Fibroblast of skin of scalp (primary cell): ENCODE measurements at places on chromosomes 5 and 9.
A peak's percentile ranks its signal among the peaks of the same experiment; 100 is the strongest.

- peak; percentile 59 for DNase-seq
Observed at GRCh38 chr5:177478711-177479646, 5.5 kb upstream of the DBN1 start.

DNA sequence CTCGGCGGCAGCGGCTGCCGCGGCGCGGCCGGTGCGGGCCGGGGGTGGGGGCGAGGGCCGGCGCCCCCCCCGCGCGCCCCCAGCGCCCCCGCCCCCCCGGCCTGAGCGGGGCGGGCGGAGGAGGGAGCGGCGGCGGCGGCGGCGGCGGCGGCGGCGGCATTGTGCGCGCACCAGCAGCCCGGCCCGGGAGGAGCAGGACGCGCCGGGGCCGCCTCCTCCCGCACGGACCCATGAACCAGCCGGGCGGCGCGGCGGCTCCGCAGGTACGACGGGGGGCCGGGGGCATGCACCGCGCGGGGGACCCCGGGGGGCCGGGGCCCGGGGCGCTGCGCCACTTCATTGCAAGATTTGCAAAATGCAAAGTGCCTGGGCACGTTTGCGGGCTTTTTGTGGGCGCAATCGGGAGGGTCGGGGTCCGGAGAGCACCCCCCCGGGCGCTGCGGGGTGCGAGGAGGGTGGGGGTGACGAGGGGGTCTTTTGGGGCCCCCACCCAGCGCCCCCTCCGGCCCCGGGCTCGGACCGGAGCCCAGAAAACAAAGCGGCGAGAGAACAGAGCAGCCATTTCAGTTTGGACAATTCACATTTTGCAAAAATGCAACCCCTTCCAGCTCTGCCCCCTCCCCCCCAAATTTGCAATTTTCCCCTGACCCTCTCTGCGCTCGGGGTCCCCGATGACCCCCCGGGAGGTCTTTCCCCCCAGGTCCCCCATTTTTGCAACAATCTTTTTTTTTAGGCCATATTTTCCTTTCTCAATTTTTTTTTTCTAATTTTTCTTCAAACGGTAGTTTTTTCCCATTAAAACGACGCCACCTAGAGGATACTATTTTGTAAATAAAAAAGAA lies at the start of gene ZNF618:
TSS of gene ZNF618 (plus strand) at position 159 of the 842 bp plus-strand sequence. CDS start at position 231, 72 bp downstream.
- DNase-seq = peak; percentile 52

GRCh38 chr9:113302792-113303418 lies at the start of gene RNF183:
RNF183 (minus strand) TSS chr9:113303376; CDS start chr9:113298184, 5,192 bp downstream.
- no peak for DNase-seq

GRCh38 chr9:2169035-2169434 lies 153.9 kb downstream of the SMARCA2 start:
- no peak for DNase-seq

GRCh38 chr5:123455095-123455494 lies 31.9 kb upstream of the CEP120 start:
- no peak for DNase-seq

- peak; percentile 65 for DNase-seq
Observed at GRCh38 chr5:107431998-107432397, 238.7 kb downstream of the EFNA5 start.

- DNase-seq = peak; percentile 88
Observed at GRCh38 chr5:126490167-126490940, 67.1 kb downstream of the GRAMD2B start.

DNA sequence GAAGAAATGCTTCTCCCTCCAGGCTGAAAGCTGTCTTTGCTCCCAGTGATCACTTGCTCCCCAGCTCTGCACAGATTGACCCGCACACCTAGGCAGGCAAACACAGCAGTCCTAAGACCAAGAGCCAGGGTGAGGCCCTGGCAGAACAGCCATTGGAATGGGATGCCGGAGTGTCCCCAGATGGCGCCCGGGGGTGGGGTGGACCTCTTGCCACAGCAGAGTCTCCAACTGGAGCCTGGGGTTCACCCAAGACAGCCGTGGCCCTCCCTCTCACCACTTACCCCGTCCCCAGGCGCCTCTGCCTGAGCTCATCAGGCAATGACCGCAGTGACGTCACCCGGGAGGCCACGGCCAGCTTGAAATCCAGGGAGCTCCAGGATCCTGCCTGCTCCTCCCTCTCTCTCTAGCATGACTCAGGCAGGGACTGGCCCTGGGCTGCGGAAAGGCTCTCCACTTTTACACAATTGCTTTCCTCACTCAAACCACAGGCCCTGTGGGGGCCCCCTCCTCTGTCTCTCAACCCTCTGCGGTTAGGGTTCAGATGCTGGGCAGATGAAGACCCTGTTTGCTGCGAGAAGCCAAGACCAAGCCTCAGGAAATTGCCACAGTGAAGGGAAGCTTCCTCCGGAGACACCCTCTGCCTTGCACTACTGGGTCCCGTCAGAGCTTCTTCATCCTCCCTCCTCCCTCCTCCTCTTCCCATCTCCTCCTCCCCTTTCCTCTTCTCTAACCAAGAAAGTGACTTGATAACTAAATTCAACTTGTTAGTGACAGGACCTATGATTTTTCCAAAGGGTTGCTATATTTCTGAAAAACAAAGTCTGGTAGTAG lies 24.3 kb upstream of the PTGES start:
- DNase-seq = peak; percentile 100

DNA sequence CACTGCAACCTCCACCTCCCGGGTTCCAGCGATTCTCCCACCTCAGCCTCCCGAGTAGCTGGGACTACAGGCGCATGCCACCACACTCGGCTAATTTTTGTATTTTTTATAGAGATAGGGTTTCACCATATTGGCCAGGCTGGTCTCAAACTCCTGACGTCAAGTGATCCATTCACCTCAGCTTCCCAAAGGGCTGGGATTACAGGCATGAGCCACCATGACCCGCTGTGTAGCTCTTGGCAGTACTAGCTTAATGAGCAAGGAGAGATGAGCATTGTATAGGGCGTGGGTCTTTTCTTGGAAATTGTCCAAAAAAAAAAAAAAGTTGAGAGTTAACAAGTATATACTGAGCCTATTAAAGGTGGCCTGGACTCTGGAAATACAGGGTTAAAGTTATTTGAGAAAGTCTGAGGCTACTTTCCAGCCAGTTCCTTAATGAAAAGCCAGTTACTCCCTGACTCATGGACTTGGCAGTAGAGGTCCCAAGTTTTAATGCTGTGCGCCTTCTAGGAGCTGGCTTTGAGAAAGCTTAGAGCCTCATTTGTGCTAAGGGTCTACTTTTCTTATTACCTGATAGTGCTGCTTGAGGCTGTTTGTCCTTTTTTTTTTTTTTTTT lies 4.2 kb upstream of the FGF18 start:
- no peak for DNase-seq

DNA sequence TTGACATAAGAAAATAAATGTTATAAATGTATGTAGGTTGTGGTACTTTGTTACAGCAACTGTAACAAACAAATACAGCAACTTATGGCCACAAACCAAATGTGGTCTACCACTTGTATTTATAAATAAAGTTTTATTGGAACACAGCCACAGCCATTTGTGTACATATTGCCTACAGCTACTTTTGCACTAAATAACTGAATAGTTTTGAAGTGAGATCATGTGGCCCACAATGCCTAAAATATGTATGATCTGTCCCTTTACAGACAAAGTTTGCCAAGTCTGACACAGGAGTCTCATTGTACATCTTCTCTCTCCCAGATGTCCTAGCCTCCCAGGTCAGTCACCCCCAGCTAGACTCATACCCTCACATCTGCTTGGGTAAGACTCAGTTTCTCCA lies 283.6 kb upstream of the PRDM9 start:
- no peak for DNase-seq

- DNase-seq = peak; percentile 95
Observed at GRCh38 chr9:94867842-94868312, 141.4 kb downstream of the AOPEP start.

DNA sequence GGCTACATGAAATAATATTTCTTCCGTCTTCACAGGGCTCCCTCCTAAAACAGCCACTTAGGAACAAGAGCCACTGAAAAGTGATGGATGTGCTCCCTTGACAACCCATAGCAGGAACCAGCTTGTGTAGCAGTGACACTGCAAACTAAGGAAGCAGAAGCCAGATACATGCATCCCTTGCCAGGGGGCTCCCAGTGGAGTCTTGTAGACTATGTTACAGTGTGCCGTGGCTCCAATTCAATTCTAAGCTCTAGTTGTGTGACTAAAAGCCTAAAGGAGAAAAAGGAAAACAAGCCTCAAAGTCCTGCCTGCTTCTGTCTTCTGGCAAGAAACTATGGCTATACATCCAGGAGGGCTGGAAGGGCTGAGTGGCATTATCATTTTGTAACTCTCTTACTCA lies 12.2 kb upstream of the TAF1L start:
- DNase-seq = no peak

GRCh38 chr5:116032094-116032517 lies at the start of gene ARL14EPL:
ARL14EPL (plus strand) TSS chr5:116032472; CDS start chr5:116051466, 18,994 bp downstream.
- peak; percentile 66 for DNase-seq

DNA sequence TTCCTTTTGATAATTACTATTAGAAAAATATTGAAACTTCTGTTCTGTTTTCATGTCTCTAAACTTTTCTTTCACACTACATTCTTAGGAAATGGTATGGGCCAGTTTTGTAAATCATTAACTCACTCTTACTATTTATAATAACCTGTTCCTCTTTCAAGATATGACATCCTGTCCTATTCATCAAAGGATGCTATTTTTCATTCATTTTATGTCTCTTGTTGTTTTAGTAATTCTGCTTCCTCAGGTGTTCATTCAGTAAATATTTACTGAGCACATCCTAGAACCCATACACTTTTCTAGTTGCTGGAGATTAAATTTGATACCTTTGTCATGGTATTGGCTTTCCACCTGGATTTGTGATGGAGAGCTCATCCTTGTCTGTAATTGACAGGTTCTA lies 58.0 kb downstream of the GDA start:
- DNase-seq = no peak

- peak; percentile 98 for DNase-seq
Observed at GRCh38 chr5:168712280-168712924, 133.2 kb upstream of the PANK3 start.

DNA sequence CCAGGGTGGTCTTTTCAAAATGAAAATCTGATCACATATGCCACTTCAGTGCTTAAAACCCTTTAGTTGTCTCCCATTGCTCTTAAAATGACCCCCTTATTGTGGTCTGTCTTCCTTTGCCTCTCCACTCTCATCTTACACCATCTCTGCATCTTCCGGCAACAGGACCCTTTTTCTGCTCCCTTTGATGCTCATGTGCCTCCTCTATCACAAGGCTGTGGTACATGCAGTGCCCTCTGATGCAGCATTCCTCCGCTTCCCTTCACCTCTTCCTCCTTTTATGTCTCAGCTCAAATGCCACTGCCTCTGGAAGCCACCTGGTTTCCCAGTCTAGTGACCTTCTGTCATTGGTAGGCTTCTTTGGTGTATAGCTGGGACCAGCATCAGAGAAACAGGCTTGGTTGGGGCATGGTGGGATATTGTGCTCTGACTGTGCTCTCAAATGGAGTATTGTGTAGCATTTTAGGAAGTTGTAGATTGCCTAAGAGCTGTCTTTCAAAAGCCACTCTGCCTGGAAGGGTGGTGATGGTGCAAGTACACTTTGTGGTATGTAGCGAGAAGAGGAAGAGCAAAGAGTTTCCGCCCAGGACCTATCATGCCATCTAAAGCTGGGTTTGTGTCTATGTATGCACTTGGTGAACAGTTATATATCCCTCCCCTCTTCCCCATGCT lies 28.1 kb downstream of the ARHGAP26 start:
- DNase-seq = no peak

GRCh38 chr9:121563881-121564460 lies 64.3 kb upstream of the GGTA1 start:
- no peak for DNase-seq

GRCh38 chr9:115305543-115305942 lies 187.6 kb upstream of the TNC start:
- no peak for DNase-seq

- DNase-seq = no peak
Observed at GRCh38 chr5:133930813-133931090, 37.7 kb downstream of the C5orf15 start.

DNA sequence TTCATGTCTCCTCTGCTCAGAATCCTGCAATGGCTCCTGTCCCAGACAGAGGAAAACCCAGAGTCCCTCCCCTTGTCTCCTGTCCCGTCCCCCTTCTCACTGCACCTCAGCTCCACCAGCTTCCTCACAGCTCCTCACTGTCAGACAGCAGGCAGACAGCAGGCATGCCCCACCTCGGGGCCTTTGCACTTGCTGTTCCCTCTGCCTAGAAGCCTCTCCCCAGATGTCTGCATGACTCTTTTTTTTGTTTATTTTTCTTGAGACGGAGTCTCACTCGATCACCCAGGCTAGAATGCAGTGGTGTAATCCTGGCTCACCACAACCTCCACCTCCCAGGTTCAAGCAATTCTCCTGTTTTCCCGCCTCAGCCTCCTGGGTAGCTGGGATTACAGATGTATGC lies 8.8 kb upstream of the SLC6A7 start:
- no peak for DNase-seq

- no peak for DNase-seq
Observed at GRCh38 chr9:128026773-128027541, 40.2 kb downstream of the NAIF1 start.

DNA sequence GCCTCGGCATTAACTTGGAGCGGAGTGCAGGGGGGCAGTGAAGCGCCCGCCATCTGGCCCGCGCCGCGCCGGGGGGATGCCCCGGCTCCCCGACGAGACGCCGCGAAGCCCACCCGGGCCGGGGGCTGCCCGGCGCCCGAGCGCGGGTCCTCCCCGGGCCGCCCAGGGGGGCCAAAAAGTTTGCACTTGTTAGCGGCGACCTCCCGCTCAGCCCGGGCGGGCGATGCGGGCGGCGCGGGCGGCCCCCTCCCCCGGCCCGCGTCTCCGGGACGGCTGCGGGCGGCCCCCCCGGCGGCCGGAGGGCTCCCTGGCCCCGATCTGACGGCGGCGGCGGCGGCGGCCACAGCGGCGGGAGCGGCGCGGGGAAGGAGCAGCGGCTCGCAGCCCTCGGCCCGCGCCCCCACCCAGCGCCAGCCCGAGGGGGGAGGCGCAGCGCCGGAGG lies at the start of gene NTNG2:
TSS of gene NTNG2 (plus strand) at position 316 of the 442 bp plus-strand sequence. CDS start 4,774 bp downstream, outside the sequence.
- no peak for DNase-seq

GRCh38 chr9:27571011-27571410 lies 2.3 kb downstream of the C9orf72 start:
- DNase-seq = no peak

DNA sequence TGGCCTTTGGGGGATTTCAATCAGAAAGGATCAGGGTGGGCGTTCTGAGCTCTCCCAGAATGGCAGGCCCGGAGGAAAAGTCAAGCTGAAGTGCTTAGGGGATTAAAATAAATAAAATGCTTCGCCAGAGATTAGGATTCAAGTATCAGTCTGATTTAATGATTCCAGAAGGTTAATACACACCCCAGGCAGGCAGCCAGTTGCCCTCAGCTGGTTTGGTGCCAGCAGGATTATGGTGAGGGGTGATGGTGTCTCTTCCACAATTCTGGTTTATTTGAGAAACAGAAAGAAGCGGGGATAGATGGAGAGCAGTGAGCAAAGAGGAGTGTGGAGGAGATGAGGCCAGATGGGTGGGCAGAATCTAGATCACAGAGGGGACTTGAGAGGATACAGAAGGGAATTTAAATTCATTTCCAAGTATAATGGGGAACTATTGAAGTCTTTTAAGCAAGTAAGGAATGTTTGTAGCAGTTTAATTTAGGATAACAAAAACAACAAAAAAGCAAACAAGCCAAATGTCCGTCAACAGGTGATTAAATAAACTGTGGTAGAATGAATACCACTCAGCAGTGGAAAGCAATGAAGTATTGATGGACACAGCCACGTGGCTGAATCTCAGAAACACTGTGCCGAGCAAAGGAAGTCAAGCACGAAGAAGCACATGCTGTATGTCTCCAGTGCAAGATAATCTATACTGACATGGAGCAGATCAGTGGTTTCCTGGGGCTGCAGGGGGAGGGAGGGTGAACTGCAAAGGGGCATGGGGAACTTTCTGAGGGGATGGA lies 297.7 kb downstream of the MSX2 start:
- no peak for DNase-seq
